CD8-positive, alpha-beta T cell (primary cell): ENCODE measurements at places on chromosomes 6 and 20.

DNA sequence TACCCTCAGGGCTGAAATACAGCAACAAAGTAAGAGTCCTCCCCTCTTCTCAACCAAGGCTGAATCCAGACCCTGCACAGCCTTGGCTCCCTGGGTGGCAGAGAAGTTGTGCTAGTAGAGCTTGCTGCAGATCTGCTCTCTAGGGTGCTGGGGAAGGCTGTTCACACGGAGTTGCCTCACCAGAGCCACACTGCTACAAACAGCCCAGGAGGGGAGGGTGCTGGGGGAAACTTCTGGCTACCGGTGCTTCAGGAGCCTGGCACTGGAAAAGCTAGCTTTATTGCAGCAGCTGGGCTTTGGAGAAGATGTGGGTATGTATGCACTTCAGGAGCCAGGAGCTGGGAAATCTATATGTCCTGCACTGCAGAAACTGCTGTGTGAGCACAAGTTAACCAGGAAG, 37.6 kb upstream of the SUPT3H start:
- no peak for DNase-seq

DNA sequence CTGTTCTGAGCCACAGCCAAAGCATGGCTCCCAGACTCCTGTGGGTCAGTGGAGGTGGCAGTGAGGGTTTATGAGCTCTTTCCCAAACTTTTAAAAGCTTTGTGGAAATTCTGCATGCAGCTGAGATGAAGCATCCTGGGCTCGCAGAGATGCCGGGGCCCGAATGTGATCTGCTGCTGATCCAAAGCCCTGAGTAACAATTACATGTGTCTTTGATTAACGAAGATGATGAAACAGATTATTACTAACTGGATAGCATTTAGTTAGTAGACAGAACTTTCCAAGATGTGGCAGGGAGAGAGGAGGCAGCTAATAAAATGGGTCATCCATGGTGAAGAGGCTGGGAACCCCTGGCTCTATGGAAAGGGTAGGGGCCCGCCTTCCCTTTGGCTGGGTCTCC, 43.9 kb upstream of the MDFI start:
- no peak for DNase-seq

DNA sequence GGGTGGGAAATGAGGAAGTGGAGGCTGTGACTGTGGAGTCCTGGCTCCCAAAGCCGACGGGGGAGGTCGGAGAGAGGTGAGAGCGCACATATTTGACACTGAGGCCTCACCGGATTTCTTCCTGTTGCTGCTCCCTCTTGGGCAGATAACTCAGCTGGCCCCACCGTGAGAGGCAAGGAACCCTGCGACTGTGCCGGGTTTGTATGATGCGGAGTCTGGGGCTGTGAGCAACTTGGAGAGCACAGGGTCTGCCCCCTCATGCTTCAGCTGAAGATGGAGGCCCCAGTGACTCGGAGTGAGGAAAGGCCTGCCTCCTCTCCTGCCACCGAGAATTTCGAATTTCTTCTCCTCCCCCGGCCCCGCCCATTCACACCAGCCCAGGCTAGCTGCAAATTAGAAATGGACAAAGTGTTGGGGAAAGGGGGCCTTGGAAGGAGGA, 160.6 kb downstream of the GRM4 start:
- no peak for DNase-seq

DNA sequence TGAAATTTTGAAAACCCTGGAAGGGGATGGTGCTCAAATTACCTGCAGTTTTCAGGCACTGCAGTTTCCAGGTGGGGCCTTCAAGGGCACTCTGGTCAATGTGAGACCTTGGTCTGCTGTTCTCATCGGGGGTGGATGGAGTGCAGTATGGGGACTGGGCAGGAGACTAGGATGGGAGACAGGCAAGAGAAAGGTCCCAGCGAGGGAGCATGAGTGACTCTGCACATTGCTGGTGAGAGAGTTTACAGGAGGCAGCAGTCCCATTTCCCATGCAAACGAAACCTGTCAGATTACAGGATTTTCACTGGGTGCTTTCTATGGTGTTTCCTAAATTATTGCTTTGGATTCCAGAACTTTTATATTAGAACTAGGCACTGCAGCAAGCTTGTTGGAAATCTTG, 73.5 kb upstream of the DTNBP1 start:
- DNase-seq, result no peak

DNA sequence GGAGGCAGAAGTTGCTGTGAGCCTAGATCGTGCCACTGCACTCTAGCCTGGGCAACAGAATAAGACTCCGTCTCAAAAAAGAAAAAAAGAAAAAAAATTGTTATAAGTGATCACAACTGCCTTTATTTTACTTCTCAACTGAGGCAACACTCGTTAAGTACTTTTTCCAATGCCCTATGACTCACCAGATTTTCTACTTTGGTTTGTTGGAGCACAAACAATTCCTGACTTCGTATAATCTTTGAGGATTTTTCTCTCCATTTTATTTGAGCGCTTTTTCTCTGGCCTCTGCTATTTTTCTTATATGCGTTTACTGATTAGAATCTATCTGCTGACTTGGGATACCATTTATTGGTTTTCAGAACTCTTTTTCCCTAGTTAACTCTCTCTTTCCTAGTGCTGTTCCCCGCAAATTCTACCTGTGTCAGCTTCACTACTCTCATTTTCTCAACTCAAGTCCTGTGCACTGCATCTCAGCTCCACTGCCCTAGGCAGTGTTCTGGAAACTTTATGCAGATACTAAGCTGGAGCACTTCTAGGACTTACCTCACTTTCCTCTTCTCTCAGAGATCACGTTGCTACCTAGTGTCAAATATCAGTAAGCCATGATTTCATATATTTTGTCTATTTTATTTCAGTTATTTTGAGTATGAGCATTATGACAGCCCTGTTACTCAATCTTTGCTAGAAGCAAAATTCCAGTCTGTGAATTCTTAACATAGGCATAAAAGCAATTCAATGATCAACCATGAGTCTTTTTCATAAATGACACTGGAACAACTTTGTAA, 1120.1 kb upstream of the CITED2 start:
- no peak for DNase-seq

DNA sequence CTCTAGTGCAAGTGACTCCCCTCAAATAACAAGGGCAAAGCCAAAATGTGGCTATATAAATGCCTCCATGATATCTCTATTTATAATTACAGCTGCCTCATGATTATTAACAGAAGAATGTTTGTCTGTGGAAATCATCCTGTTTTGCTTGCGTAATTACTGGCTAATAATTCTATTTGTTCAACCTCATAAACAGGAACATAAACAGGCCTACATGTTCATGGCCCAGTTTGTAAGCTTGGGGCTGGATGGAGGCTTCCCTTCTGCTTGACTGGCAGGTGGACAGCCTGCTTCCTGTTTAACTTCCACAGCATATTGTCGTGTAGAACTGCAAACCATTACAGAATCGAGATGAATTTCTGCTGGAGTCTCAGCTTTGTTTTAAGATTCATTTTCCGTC, 766.0 kb upstream of the MAP3K7 start:
- no peak for DNase-seq

GRCh38 chr20:63751471-63752271, 12.1 kb downstream of the SLC2A4RG start:
- DNase-seq, result no peak

GRCh38 chr6:122669868-122670267, 59.7 kb downstream of the PKIB start:
- DNase-seq, result no peak
